ENCODE measurements at places on chromosomes 4 and X.

DNA sequence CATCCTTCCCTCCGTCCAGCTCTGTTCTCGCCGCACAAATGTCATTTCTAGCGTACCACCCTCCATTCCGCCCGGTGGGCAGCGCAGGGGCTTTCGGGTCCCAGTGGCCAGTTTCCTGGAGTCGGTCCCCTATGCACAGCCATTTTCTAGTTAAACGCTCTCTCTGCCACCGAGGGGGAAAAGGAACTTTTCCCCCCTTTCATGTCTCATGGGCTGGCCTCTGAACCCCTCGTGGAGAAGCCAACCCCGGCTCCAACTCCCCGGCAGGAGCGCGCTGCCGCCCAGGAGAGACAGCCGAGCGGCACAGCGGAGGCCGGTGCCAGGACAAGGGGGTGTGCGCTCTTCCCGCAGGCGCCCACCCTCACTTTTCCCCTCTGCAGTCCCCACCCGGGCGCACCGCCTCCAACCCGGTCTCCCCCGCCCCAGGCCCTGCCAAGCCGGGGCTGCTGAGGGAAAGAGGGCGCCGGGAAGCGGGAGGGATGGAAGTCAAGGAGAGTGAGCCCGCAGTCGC lies 662 bp downstream of the APBB2 start:
- no peak for DNase-seq

GRCh38 chr4:113468165-113469022 lies 293.1 kb downstream of the CAMK2D start:
- DNase-seq: no peak

DNA sequence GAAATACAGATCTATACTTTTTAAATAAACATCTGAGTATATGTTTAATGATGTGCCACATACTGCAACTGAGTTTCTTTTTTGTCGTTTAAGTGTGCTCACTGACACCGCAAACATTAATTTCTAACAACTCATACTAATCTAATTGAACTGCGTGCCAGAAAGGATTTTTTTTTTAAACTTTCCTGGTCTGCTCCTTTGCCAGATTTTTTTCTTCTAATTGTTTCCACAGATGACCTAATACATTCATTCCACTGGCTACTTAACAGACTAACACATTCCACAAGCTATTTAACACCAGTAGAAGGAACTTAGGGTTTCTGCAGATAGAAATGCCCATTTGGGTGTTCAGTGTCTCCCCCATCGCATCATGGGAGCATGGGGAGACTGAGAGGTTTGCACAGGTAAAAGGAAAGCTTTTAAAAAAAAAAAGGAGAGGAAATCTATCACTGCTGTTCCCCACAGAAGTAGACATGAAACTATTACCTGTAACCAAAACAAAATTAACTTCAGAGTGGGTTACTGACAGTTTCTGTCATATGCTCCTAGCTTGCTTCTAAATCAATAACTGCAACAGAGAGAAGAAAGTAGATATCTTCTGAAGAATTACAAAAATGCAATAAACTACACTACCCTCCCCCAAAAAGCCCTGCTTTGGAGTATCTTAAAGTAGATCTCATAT lies 31.6 kb downstream of the SH3KBP1 start:
- no peak for DNase-seq

GRCh38 chrX:617891-618290 lies 12.7 kb upstream of the SHOX start:
- no peak for DNase-seq

- DNase-seq: no peak
These were observed 111.6 kb downstream of the MAGEE2 start for GRCh38 chrX:75673468-75673867.

DNA sequence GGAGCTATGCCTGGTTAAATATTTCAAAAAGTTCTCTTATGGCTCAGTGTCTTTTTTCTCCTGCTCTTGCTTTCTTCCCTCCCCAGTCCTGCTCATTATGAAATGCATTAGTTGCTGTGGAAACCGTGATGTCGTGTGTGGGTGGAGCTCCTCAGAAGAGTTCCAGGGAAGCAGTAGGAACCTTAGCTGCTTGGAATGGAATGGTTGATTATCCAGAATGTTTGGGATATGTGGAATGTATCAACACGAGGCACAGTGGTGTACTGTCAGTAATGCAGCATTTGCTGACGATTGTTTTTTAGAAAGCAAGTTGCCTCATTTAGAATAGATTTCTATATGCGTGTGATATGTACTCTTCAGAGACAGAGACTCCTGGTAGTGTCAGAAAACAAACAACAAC lies 333.2 kb downstream of the ARHGAP10 start:
- no peak for DNase-seq

Measured in stimulated activated CD8-positive, alpha-beta memory T cell treated with anti-CD3 and anti-CD28 coated beads, Interleukin-4, amount 100 ng/mL, for 4 hours (primary cell).